ENCODE measurements at places on chromosomes 2 and 18.

DNA sequence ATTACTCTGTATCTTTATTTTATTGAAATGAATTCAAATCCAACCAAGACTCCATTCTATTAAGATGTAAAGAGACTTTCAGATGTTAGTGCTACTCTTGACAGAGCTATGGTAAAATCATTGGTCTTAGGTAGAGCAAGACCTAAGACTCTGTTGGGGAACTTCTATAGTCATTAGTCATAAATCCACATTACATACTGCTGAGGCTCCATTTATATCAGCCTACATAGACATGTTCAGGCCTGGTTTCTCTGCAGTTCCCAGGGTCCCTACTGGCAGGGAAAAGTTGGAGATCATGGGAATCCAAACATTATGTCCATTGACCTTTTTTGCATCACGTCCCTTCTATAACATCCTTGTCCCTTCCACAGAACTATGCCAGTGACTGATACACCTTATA lies 580.4 kb upstream of the ZEB2 start:
- no peak for DNase-seq

DNA sequence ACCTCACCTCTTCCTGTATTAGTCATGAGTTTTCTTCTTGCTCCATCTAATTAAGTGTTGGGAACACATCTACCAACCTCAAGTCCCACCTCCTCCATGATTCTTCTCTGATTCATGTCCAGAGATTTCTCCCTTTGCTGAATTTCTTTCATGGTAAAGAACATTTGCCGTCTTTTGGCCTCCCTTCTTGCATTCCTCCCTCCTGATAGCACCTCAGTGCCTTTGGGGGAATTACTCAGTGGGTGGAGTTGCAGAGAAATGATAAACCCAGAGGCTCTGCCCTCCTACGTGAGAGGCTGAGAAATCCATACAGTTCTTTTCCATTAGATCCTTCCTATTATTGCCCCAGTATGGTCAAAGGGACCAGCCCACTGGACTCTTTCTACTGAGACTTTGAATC lies 651.9 kb downstream of the SLC4A3 start:
- DNase-seq = no peak

- no peak for DNase-seq
Measured at GRCh38 chr2:174535083-174535482, 48.3 kb upstream of the GPR155 start.

GRCh38 chr2:162233197-162233596 lies 10.0 kb downstream of the FAP start:
- no peak for DNase-seq

GRCh38 chr2:46303233-46303632 lies 6.0 kb downstream of the EPAS1 start:
- DNase-seq = no peak

DNA sequence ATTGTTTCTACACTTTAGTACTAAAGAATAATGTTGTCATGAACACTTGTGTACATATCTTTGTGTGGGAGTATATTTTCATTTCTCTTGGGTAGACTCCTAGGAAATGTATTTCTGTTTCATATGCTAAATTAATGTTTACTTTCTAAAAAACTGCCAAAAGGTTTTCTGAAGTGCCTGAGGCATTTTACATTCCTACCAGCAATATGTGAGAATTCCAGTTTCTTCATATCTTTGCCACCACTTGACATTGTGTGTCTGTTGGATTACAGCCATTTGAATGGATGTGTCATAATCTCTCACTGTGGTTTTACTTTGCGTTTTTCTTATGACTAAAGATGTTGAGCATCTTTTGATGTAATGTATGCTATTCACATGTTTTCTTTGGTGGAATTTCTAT lies 428.2 kb upstream of the KCNH7 start:
- no peak for DNase-seq

DNA sequence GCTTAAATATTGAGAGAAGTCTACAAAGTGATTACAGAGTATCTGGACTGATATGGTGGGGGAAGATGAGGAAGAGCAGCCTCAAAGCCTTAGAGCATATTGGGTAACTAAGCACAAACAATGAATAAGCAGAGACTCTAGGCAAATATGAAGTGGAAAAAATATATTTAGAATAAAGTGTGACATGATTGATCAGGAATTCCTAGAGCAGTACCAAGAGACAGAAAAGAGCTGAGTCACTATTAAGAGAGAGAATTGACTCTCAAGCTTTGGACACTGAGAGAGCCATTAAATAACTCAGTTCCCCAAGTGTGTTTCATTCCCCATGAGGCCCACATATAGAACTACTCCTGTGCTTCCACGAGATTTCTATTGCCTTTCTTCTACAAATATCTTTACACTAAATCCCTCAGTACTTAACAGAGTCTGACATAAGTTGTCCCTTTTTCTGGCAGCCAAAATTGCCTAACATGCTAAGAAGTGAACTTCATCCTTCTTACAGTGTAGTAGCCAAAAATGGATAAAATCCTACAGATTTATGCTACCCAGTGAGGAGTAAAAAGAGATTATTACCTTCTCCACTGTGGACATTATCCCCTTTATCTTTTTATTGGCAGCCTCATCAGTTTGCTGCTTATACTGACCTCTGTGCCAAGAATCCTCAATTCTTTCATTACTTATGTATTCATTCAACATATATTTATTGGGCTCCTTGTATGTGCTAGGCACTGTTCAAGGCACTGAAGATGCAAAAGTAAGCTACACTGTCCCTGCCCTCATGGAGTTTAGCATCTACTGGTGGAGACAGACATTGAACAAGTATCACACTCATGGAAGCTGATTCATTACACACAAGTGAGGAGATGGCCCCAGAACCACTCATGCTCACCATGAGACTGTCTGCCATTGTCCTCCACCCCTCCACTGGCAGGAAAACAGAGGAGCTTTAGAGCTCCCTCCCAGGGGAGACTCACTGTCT lies 45.4 kb downstream of the SLC40A1 start:
- DNase-seq = no peak

GRCh38 chr18:38551881-38552280 lies 986.3 kb upstream of the CELF4 start:
- DNase-seq = no peak

DNA sequence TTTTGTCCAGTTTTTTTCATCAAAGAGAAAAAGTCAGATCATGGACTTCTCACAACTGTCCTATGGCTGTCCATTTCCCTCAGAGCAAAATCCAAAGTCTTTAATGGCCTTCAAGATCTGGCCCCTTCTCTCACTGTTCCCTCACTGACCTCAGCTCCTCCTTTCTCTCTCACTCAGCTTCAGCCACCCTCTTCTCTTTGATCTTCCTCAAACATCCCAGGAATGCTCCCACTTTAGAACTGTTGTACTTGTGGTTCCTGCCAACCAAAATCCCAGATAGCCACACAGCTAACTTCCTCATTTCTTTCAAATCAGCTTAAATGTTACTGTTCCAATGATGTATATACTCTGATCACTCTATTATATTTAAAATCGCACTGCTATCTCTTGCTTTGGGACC lies 82.9 kb downstream of the NUP35 start:
- DNase-seq = no peak

GRCh38 chr2:155218292-155218924 lies 519.9 kb downstream of the KCNJ3 start:
- no peak for DNase-seq

DNA sequence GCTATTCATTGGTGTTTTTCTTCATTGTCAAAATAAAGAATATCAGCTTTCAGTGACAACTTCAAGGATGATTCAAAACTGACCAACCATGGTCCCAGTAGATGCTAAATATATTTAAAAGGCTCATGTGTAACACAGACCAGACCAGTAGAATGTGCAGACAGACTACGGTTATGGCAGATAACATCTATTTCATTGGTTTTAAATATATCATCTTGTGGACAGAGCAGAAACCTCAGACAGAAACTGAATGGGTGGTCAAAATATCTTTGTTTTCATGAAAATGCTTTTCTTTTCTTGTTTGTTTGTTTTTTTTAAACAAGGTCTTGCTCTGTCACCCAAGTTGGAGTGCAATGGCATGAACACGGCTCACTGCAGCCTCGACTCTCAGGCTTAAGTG lies 107.4 kb upstream of the CREB1 start:
- no peak for DNase-seq

- DNase-seq = no peak
Measured at GRCh38 chr18:73787316-73787715, 360.3 kb downstream of the FBXO15 start.

- DNase-seq = no peak
Measured at GRCh38 chr2:39772086-39772811, 6.8 kb downstream of the THUMPD2 start.

DNA sequence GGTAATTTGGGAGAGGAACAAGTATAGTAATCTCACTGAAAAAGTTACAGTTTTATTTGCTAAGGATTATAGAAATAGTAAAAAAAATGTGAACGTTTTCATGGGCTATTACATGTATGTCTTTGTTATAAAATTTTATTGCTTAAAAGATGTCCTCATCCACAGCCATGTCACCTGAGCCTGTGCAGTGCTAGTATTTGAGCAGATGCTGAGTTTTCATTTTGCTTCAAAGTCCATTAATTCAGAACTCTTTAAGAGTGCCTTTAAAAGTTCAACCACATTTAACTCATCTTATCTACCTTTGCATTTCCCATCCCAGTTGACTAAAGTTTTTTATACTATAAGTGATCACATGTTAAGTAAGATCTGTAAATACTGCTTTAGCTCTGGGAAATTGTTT lies 52.6 kb downstream of the DPP10 start:
- no peak for DNase-seq

DNA sequence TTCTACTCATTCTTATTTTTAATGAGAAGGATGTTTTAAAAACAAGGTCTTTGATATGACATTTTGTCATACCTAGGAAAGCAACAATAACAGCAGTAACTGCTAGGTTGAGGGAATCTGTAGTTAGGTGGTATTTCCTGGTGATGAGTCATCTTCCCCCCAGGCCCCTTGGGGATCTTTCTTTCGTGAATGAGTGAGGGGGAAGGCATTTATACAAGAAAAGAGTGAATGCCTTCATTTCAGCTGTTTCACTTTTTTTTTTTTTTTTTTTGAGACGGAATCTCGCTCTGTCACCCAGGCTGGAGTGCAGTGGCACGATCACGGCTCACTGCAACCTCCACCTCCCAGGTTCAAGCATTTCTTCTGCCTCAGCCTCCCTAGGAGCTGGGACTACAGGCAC lies 108.6 kb downstream of the MAP4K4 start:
- no peak for DNase-seq

GRCh38 chr18:62280058-62280457 lies 45.1 kb upstream of the TNFRSF11A start:
- DNase-seq = no peak

DNA sequence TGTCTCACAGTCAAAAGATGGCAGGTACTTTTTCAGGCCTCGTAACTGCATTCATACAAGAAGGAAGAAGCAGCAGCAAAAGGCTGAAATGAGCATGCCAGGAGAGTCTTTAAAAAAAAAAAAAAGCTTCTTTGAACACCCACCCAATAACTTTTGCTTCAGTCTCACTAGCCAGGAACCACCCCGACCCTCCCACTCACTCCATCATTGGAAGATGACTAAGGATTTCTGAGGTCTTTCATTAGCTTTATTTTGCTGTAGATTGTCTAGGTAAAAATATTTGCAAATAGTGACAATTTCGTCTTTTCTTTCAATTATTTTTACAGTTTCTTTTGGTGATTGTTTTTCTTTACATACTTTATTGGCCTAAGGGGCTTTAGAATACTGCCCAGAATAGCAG lies 37.9 kb downstream of the RBBP8 start:
- no peak for DNase-seq

- DNase-seq = no peak
Measured at GRCh38 chr18:27921904-27922751, 254.8 kb downstream of the CDH2 start.

- no peak for DNase-seq
Measured at GRCh38 chr2:56292951-56293350, 109.2 kb downstream of the CCDC85A start.

DNA sequence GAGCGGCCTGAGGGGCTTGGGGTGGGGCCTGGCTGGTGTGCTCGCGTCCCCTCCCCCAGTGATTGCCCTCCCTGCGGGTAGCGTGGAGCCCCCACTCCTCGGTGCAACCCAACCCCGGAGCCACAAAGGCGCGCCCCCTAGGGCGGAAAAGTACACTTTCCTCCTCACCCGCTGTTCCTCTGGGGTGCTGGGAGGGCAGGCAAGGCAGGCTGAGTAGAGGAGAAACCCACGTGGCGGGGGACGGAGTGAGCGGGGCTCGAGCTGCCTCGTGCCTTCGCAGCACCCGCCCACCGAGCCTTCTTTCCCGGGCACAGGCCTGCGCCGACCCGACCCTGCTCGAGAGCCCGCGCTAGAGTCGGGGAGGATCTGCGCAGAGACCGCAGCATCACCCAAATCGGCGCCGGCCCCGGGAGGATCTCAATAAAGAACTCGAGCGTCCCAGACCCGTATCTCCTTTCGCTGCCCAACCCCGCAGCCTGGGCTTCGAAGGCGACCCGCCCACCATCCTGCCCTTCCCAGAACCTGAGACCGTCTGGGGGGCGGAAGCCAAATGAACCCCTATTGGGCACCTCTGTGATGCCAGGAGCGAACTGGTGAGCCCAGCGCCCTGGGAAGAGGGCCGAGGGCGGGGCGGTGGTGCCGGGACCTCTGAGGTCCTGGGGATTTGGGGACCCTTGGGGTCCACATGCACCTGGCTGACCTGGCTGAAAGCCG lies 1.5 kb downstream of the UCN start:
- no peak for DNase-seq

GRCh38 chr2:106306387-106306786 lies 112.3 kb upstream of the UXS1 start:
- DNase-seq = no peak

DNA sequence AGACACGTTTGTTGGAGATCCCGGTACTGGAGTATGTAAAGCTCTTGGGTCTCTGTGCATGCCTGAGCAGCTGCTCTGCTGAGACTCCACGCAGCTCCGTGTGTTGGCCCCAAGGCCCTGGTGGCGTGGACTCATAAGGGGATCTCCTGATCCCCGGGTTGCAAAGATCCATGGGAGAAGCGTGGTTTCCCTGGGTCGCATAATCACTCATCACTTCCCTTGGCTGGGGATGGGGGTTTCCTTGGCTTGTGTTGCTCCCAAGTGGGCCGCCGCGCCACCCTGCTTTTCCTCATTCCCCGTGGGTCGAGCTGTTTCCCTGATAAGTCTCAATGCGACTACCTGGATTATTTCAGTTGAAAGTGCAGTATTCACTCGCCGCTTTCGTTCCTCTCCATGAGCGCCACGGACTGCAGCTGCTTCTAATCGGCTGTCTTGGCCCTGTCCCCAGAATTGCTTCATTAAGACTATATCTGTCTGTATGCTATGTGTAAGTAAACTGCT lies 76.0 kb downstream of the EPC2 start:
- no peak for DNase-seq

- DNase-seq = no peak
Measured at GRCh38 chr18:35026407-35027061, 14.7 kb upstream of the MAPRE2 start.

GRCh38 chr2:27710640-27711430 lies 47.1 kb downstream of the SLC4A1AP start:
- no peak for DNase-seq

GRCh38 chr2:44926957-44927356 lies 14.5 kb upstream of the SIX3 start:
- DNase-seq = no peak

GRCh38 chr18:57436191-57436964 lies 1.2 kb downstream of the ONECUT2 start:
- no peak for DNase-seq
